Small intestine (tissue), 16 donors: ENCODE measurements at places on chromosomes 5 and 9. TPM values are rescaled to one million over a fixed set of nuclear protein-coding genes. Genes with fewer than 3 reads are reported as not detected.

GRCh38 chr9:20152151-20152725 lies 363.4 kb upstream of the SLC24A2 start:
- no peak for DNase-seq
- H3K4me1 ChIP-seq, result no peaks in the 10 kb centered on the region
- H3K27me3 ChIP-seq, result no peaks in the 10 kb centered on the region
- H3K36me3 ChIP-seq, result no peaks in the 10 kb centered on the region
- no peak overlapping the region for H3K4me3 ChIP-seq
- H3K27ac ChIP-seq, result no peak overlapping the region

DNA sequence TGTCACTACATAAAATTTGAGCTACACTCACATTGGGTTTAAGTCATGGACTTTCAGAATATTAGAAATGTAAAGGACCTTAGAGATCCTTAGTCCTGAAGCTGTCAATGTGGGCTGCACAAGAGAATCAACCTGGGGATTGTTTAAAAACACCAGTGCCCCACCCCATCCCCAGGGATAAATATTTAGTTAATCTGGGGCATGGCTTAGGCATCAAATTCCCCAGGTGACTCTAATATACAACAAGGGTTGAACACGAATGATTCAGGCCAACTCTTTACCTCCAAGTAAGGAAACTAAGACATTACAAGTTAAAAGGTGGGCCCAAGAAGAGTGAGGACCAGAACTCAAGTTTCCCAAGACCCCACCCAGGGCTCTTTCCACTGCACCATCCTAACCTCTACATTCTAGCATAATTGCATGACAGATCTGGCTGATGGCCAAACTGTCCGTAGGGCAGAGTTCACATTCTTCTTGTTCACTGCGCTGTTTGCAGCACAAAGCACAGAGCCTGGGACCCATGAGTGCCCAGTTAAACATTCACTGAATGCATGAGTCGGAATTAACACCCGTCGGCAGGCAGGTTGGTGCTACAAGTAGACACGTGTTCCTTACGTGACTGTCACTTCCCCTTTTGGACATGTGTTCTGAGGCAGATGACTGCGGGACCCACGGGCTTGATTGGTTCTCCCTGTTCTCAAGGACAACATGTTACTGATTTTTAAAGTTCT lies 25.2 kb downstream of the CYFIP2 start:
- H3K27me3 ChIP-seq, result no peaks in the 10 kb centered on the region
- peaks cover 5% of the 10 kb centered on the region for H3K36me3 ChIP-seq
- H3K27ac ChIP-seq, result no peak overlapping the region
- peaks cover 40% of the 10 kb centered on the region for H3K4me1 ChIP-seq

DNA sequence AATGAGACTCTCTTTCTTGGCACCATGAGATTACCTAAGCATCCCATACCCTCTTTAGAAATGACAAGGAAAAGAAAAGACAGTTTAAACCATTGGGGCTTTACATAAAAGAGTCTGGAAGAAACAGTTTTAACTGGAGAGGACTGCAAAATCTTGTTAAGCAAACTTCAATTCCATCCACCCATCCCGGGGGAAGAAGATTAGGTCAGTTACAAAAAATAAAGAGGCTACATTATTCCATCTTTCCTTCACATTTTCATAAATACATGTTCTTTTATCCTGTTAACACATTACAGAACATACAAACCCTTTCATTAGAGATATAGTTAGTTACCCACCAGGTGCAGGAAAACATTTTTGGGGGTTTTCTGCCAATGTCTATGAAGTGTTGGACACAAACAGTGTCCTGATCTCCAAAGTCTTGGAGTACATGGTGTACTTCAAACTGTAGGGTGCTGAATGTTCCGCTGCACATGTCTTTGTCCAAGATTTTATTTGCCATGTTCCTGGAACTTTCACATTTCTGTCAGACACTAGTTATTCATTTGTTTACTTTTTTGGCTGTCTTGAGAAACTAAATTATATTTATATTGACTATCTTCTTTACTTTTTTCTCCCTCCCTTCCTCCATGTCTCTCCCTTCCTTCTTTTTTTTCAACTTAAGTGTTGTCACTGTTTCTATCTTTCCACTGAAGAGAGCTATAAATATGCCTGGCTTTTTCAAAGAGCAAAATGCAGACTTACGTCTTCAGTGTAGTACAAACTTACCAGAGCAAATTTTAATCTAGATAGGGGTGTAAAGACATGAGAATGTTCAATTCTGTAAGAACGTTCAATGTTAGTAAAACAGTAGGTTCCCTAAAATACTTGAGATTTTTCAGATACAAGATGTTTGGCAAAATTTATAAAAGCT lies 410.9 kb upstream of the PRR16 start:
- H3K4me1 ChIP-seq, result no peaks in the 10 kb centered on the region
- H3K4me3 ChIP-seq, result no peak overlapping the region
- DNase-seq, result no peak
- no peaks in the 10 kb centered on the region for H3K27me3 ChIP-seq
- no peak overlapping the region for H3K27ac ChIP-seq

GRCh38 chr5:177132136-177133095 lies 1.2 kb upstream of the NSD1 start:
- peaks cover 5% of the 10 kb centered on the region for H3K4me1 ChIP-seq
- no peaks in the 10 kb centered on the region for H3K36me3 ChIP-seq
- H3K27ac ChIP-seq, result peak overlapping the region; percentile 68
- DNase-seq, result peak; percentile 71

- DNase-seq, result no peak
- H3K4me3 ChIP-seq, result no peak overlapping the region
- H3K27me3 ChIP-seq, result no peaks in the 10 kb centered on the region
- H3K27ac ChIP-seq, result peak overlapping the region; percentile 56
- H3K4me1 ChIP-seq, result peaks cover 2% of the 10 kb centered on the region
These were observed 10.8 kb downstream of the SH3PXD2B start for GRCh38 chr5:172443441-172444109.

DNA sequence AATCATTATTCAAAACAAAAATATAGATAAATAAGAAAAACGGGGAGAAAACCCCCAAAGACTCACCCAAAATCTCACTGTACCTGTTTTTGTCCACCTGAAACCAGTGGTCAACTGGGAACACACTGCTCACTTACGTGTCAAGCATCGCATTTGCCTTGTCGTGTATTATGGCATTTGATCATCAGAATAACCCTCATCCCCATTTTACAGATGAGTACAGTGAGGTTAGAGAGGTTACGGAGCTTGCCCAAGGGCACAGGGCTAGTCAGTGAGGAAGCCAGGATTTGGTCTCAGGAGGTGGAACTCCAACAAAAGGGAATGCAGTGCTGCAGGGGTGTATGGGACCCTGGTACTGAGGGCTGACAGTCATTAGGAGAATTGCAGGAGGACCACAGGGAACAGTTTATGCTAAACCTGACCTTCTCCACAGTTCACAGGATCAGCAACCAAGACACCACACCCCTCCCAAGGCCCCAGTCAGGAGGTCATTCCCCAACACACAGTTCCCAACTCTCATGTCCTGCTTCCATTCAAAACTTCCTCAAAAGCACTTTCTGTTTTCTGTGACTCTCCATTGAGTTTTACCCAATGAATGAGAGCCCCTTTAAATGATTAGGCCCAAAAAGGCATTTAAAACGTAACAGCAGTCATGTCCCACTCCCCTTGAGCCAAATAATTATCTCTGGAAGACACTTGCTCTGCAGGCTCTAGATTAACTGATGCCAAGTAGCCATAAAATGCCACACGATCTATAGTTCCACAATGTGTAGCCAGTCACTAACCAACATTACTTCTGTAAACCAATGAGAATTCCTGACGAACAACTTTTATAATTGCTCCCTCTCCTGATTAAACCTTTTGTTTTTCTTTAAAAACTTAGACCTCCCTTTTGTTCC lies 50.8 kb downstream of the CTSL start:
- no peak overlapping the region for H3K4me3 ChIP-seq
- H3K36me3 ChIP-seq, result no peaks in the 10 kb centered on the region
- no peak overlapping the region for H3K27ac ChIP-seq
- H3K27me3 ChIP-seq, result no peaks in the 10 kb centered on the region

GRCh38 chr9:94982211-94982610 lies 255.7 kb downstream of the AOPEP start:
- H3K27ac ChIP-seq, result no peak overlapping the region
- H3K4me3 ChIP-seq, result no peak overlapping the region
- peaks cover 18% of the 10 kb centered on the region for H3K36me3 ChIP-seq
- H3K27me3 ChIP-seq, result no peaks in the 10 kb centered on the region
- DNase-seq, result no peak

DNA sequence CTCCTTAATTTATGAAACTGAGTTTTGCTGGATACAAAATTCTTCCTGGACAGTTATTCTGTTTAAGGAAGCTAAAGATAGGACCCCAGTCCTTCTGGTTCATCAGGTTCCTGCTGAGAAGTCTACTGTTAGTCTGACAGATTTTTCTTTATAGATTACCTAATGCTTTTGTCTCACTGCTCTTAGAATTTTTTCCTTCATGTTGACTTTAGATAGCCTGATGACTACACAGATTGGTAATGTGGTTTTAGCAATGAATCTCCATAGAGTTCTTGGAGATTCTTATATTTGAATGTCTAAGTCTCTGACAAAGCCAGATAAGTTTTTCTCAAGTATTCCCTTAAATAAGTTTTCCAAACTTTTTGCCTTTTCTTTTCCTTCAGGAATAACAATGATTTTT lies 419.7 kb downstream of the CDH10 start:
- H3K27ac ChIP-seq, result no peak overlapping the region
- H3K4me1 ChIP-seq, result no peaks in the 10 kb centered on the region
- H3K36me3 ChIP-seq, result no peaks in the 10 kb centered on the region
- H3K4me3 ChIP-seq, result no peak overlapping the region

DNA sequence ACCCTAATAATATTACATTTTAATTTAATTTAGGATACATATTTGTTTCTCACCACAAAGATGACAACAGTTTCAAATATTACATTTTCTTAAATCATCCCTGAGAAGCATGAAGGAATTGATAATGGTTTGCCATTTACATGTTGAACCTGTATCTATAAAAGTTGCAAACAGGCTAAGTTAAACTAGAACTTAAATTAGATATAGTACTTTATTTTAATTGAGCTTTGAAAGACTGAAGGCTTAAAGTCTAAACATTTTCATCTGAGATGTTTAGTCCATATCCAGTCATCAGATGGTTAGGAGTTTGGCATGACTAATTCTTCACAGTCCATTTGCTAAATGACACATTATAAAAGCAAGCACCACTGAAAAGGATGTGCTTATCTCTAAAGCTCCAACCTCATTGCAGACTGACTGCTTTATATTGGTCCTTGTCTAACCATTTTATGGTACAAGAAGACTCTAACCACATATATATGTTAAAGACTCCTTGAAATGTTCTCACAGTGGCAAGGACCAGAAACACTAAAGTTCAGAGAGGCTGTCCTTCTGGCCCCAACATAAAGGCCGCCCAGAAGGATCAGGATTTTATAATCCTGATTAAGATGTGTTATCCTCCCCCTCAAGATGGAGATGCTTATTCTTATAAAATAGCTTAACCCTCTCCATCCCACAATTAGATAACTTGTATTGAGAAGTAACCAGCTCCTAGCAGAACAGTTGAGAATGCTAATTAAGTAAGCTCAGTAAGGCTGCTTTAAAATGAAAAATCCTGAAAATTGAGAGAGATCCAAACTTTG lies 25.8 kb downstream of the WNT8A start:
- H3K4me3 ChIP-seq, result no peak overlapping the region
- H3K36me3 ChIP-seq, result no peaks in the 10 kb centered on the region
- H3K4me1 ChIP-seq, result no peaks in the 10 kb centered on the region
- no peak for DNase-seq

DNA sequence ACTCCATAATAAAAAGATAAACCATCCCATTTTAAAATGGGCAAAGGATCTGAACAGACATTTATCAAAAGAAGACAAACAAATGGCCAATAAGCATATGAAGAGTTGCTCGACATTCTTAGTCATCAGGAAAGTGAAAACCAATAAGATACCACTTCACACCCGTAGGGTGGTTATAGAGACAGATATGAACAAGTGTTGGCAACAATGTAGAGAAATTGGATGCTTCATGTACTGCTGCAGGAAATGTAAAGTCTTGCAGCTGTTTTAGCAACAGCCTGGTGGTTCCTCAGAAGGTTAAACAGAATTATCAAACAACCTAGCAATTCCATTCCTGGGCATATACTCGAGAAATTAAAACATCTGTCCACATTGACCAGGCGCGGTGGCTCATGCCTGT lies 42.5 kb downstream of the GTF3C4 start:
- H3K4me1 ChIP-seq, result no peaks in the 10 kb centered on the region
- no peak overlapping the region for H3K27ac ChIP-seq
- no peak for DNase-seq
- H3K36me3 ChIP-seq, result no peaks in the 10 kb centered on the region

SET gene
- 322 TPM for polyA plus RNA-seq

ARID3C gene
- polyA plus RNA-seq, result not detected

PRLR gene
- 3.6 TPM for polyA plus RNA-seq

CCDC171 gene
- 0.27 TPM for polyA plus RNA-seq

NEURL1B gene
- 2.7 TPM for polyA plus RNA-seq

FLT4 gene
- polyA plus RNA-seq, result 5.8 TPM
